ENCODE measurements at places on chromosomes 12 and 14.

- no peak for DNase-seq
Observed at GRCh38 chr14:72550513-72550912, 343.4 kb downstream of the DPF3 start.

GRCh38 chr14:61489932-61490331 is 168.6 kb downstream of the PRKCH start:
- no peak for DNase-seq

GRCh38 chr12:53966385-53967133 is 6.4 kb upstream of the HOXC11 start:
- no peak for DNase-seq

GRCh38 chr14:47300796-47301195 is 374.6 kb downstream of the MDGA2 start:
- DNase-seq, result no peak

DNA sequence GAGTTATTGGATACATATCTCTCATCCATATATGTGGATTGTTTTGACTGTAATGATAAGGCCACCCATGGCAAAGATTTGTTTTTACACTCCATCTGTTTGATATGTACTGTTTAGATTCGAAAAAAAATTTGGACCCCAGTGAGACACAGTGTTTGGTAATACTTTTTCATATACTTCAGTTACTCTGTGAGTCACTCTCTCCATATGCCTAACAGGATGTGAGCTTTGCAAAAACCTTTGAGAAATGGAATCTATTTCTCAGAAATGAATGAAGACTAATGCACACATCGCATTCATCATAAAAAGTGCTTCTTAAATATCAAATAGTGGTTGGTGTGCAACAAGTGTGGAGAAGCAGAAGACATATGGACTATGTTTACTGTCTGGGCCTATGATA is 781.5 kb downstream of the SLC6A15 start:
- peak; percentile 7 for DNase-seq

DNA sequence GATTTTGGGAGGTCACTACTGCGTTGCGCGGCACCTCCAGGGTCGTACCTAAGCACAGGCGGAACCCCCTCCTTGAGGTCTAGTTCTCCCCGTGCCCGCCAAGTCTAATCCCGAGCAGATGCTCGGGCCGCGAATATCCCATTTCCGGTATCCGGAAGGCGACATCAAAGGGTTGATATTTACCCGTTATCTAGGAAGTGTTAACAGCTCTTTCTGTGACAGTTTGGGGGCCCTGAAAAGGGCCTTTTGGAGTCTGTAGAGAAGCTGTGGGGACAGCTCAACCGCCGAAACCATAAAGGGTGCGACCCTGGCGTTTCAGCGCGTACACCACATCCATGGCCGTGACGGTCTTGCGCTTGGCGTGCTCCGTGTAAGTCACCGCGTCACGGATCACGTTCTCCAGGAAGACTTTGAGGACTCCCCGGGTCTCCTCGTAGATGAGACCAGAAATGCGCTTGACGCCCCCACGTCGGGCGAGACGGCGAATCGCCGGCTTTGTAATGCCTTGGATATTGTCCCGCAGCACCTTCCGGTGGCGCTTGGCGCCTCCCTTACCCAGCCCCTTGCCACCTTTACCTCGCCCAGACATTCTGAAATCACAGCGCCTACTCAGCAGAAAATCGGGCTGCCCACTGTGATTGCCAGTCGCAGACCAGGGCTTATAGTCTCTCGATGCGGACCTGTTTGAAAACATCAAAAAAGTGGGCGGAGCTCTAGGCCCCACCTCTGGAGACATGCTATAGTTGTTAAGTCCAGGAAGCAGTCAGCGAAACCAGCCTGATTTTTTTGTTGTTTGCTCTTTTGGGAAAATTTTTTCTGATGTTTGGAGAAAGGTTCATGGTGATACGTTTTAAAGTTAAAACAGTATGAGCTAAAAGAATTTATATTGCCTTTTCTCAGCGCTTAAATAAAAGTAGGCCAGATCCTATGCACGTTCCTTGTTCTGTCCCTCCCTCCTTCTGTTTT is 32.5 kb downstream of the WBP11 start:
- peak; percentile 97 for DNase-seq

- no peak for DNase-seq
Observed at GRCh38 chr14:105507247-105507646, 16.2 kb downstream of the TEDC1 start.

- no peak for DNase-seq
Observed at GRCh38 chr12:108633534-108634248, at the start of gene SELPLG. Gene SELPLG (minus strand): TSS chr12:108633894. CDS start chr12:108624307, 9,587 bp downstream.

DNA sequence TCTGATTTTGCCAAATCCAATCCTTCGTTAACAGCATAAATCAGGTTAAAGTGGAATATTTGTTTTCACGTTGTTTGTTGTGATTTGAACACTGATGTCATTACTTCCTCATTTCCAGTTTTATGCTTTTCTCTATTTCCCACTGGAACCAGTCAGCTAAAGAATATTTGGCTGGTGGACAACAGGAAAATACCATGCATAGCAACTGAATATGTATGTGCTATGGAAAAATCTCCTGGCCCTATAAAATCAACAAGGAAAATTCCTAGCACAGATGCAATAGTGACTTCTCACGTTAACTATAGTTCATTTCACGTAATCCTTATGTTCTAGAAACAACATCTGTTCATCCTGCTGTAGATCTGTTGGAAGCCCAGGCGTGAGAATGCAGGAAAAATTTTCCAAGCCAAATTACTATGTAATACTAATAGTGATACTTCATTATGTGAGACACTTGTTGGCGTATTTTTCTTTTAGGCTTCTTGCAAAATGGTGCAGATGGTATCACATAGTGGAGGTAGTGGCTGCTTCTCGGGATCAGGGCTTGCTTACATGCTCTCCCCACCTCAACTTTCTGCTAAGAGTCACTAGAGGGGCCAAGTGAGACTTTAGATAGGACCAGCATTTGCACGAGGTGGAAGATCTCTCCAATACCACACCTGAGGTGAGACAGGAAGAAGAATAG is 86.3 kb upstream of the USP44 start:
- DNase-seq, result peak; percentile 94

GRCh38 chr14:71720978-71721624 is 211.1 kb upstream of the RGS6 start:
- no peak for DNase-seq

DNA sequence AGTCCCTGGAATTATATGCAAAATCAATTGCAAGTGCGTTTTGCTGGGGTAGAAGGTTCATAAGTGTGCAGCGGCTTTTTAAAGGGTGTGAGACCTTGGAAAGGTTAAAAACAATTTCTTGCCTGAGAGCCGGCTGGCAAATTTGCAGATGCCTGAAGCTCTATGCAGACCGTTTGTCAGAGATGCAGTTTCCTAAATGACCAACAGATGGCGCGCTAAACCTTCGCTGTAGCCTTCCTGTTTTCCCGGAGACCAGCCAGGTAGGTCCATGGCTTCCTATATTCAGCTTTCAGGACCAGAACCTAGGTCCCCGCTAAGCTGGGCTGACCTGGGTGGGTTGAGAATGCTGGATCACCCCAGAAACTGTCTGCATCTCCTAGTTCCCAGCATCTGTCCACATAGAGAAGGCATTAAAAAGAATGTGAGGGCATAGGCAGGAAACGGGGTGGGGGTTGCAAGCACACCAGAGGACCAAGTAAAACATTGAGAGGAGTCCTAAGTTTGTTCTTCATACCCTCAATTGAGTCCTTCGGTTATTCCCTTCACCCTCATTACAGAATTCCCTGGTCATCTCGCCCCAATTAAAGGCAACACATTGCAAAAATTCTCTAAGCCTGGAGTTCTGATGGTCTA is 5.7 kb upstream of the NOS1 start:
- DNase-seq, result peak; percentile 92

- no peak for DNase-seq
Observed at GRCh38 chr14:52352569-52352968, 38.5 kb downstream of the PTGER2 start.

GRCh38 chr12:40970320-40970907 is 217.7 kb upstream of the PDZRN4 start:
- no peak for DNase-seq

DNA sequence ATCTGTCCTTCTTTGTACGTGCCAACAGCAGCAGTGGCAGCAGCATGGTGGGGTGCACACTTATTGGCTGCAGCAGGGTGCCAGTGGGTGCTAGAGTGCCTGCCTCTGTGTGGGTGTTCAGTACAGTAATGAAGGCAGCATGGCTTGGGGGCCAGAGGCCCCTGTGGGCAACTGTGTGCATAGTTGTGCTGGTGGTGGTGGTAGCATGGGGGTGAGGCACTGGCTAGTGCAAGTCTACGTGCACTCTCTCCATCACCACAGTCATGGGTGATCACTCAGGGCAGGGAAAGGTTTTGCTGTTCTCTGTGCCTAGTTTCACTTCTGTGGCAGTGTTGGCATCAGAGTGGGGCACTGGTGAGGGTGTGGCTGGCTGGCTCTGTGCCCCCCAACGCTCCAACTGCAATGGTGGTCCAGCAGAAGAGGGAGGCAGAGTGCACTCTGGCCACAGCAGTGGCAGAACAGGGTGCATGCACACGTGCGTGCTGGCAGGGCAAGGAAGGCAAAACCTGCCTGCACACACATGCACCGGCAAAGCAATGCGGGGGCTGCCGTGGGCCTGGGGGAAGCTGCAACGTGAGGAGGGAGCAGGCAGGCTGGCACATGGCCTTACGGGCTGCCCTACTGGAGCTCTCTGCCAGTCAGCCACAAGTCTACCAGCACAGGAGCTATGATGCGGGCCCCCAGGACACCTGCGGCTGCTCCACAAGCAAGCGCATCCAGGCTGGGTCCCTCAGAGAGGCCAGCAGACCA is 60.1 kb downstream of the CRACR2A start:
- no peak for DNase-seq

- DNase-seq, result no peak
Observed at GRCh38 chr14:90427848-90428426, 31.1 kb downstream of the CALM1 start.

DNA sequence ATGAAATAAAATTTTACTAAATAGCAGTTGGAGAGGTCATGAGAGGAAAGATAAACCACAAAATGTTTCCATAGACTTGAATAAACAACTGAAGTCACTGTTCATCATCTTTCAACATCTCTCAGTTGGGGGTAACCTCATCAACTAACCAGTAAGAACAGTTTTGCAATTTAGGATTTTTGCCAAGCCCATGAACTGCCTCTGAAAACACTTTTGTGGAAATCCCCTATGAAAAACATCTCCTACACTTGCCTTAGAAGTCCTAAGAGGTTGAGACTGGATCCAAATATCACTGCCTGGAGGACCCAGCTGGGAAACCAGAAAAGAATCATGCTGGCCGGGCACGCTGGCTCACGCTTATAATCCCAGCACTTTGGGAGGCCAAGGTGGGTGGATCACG is 273.1 kb downstream of the C12orf50 start:
- DNase-seq, result no peak

- DNase-seq, result no peak
Observed at GRCh38 chr14:50360093-50360492, 36.6 kb downstream of the CDKL1 start.

- no peak for DNase-seq
Observed at GRCh38 chr12:70823182-70823976, 97.2 kb downstream of the PTPRR start.

DNA sequence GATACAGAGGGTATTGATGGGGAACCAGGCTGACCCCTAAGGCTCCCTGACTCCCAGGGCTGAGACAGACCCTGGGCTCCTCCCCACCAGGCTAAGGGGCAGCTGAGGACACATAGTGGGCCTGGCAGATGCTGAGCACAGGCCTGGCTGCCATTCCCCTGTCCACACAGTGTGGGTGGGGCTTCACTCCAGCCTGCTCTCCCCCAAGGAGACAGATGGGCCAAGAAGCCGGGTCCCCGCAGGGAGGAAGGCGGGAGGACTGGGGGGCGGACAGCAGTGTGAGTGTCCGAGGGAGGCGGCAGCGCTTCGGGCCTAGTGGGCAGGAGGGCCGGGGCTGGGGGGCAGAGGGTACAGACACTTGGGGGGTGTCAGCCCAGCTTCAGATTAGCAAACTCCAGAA is 32.0 kb downstream of the RFLNA start:
- DNase-seq, result no peak

GRCh38 chr14:100726550-100727085 is at the start of gene DLK1:
Gene DLK1 (plus strand): TSS chr14:100726892. CDS start chr14:100727069, 177 bp downstream.
- peak; percentile 79 for DNase-seq

DNA sequence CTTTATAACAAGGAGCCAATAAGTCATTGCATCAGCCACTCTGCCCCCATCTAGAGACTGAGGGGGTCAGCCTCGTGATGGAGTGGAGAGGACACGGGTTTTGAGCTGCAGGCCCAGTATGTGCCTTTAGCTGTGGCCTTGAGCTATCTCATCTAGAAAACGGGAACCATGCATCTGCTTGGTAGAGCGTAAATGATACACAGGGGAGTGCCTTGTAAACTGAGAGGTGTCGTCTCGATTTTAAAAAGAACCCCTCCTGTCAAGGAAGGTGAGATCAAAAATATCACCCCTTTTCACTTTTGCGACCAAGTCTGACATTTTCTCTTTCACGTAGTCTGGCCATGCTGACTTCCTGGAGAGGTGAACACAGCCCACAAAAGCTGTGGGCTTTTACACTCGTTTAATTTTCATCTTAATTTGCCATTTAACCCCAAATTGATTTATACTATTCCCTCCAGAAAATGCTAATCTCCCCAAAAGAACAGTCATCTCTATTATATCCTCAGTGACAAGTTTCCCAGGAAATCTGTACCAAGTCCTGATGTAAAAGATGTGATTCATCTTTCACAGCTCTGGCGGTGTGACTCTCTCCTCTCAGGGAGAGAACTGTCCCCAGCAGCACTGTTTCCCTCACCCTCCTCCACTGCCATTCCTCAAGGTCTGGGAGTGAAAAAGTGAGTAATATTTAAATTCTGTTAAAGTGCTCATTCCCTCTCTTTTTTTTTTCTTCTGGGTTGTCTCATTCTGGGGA is 30.6 kb downstream of the VCPKMT start:
- no peak for DNase-seq

- DNase-seq, result peak; percentile 62
Observed at GRCh38 chr14:56004786-56005185, 113.4 kb upstream of the PELI2 start.

GRCh38 chr14:60101786-60102185 is 10.1 kb downstream of the PCNX4 start:
- DNase-seq, result no peak

GRCh38 chr12:50322206-50322605 is 38.9 kb upstream of the LIMA1 start:
- DNase-seq, result no peak

DNA sequence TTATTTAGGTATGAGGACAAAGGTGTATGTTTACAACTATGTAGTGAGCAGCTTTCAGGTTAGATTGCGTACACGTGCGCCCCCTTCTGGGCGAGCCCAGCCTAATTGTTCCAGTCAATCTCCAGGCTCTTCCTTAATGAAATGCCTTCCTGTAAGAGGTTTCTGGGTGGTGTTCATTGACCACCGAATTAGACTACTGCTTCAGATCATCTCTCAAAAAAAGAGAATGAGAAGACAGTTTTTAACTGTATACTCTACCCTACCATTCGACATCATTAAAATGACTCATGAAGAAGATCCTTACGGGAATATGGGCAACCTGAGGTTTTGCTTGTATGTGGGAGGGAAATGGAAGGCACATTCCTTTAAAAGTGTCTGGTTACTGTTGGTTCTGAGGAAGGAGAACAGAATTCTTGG is 2.1 kb downstream of the LUM start:
- DNase-seq, result peak; percentile 77

- no peak for DNase-seq
Observed at GRCh38 chr14:45868863-45869262, 615.9 kb upstream of the MIS18BP1 start.

- peak; percentile 17 for DNase-seq
Observed at GRCh38 chr12:114240288-114240687, 165.7 kb downstream of the TBX5 start.

- DNase-seq, result no peak
Observed at GRCh38 chr12:51124504-51124903, 41.1 kb upstream of the CSRNP2 start.
